ENCODE measurements at places on chromosomes 6 and 20.

DNA sequence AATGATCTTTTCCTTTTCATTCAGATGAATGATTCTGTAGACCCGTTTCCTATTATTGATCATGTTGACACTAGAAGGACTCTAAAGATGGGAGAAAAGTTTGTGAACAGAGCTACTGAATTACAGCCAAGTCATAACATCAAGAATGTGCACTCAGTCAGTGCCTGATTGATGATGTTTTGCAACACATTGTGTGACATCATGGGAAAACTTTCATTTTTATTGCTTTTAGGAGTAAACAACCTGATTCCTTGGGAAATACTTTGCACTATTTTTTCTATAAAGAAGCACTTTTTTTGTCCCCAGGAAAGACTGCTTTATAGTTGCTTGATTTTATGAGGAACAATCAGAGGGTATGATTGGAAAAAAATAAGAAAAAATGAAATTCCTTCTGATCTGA, 383.8 kb upstream of the JAG1 start:
- DNase-seq = no peak

- no peak for DNase-seq
These were observed 290.2 kb downstream of the BTBD3 start for GRCh38 chr20:12207875-12208274.

DNA sequence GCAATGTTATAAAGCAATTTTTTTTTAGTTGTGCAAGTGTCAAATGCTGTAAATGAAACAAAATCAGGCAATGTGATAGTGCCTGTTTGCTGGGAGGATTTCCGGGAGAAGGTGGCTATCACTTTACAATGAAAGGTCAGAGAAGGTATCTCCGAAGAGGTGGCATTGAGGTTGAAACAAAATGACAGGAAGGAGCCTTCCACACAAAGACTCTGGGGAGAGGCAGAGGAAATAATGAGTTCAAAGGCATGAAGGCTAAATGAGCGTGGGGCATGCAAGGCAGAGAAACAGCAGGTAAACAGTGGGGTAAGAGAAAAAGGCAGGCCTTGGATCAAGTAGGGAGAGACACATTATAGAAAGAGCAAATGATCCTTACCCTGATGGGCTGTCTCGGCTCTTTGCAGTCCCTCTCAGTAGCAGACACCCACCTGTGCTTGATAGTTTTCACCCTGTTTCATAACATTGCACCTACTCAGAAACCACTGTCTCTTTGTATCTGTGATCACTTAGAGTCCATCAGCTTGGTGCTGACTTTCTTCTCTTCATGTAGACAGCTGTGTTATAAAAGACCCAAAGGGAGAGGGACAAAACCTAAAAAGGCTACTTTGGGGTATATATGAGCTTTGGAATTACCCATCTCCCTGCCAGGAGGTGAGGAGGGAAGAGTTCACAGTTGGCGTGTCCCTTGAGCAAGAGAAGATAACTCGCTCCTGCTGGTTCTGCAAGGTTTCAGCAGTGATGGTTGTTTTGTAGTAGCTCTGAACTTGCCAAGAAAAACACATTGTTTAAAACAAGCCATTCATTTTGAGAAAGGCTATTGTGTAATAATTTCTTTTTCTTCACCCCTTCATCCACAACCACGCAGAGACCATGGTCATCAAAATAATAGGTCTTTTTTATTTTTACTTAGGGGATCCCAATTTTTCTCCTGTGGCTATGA, 22.3 kb downstream of the NRN1 start:
- no peak for DNase-seq

- no peak for DNase-seq
These were observed 20.8 kb upstream of the ERVFRD-1 start for GRCh38 chr6:11132194-11132888.

- no peak for DNase-seq
These were observed 154.5 kb downstream of the MMS22L start for GRCh38 chr6:97128507-97128906.

- DNase-seq = no peak
These were observed 237.1 kb downstream of the ANKRD60 start for GRCh38 chr20:57991211-57991881.

GRCh38 chr6:8402546-8402945, 32.8 kb downstream of the SLC35B3 start:
- DNase-seq = no peak

GRCh38 chr6:102736941-102737368, 1343.4 kb downstream of the GRIK2 start:
- no peak for DNase-seq

DNA sequence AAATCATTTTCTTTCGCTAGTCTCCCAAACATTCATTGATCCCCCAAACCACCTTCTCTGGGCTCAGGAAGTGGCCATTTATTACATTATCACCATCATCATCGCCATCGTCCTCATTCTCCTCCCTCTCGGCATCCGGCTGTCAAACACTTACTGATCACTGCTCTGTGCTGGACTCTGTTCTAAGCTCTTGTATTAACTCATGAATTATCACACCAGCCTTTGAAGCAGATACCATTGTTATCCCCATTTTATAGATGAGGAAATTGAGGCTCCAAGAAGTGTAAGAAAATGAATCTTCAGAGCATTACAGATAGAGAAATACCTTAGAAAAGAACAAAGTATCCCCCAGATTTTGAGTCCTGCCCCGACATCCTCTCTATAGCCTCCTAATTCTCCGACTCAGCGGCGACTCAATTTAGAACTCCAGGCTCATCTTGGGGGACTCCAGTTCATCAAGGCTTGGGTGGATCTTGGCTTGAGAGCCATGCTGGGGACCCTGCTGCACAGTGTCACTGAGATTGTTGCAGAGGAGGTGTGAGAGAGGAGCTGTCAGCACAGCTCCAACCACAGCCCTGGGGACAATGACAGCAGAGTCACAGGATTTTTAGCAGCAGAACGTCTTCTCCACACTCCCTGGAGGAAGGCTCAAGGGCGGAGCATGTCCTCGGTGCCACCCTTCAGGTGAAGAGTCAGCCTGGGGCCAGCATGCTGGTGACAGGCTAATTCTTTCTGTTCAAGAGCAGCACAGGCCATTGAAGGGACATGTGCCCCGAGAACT, 6.6 kb upstream of the EEF1E1 start:
- DNase-seq = no peak

DNA sequence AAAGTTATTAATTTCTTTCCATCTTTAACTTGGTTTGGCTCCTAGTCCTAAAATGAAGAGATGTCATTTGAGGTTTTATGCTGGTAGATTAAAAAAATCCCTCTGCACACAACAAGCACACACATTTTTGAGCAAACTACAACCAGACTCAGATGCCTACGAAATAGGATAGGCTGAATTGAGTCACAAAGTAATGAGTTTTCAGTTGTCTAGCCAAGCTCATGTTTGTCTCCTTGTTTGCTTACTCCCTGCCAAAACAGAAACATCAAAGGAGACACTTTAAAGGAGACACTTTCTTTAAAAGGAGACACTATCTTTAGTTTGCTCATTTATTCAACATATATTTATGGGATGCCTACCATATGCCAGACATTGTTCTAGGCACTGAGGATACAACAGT, 56.2 kb downstream of the TPBG start:
- DNase-seq = no peak

DNA sequence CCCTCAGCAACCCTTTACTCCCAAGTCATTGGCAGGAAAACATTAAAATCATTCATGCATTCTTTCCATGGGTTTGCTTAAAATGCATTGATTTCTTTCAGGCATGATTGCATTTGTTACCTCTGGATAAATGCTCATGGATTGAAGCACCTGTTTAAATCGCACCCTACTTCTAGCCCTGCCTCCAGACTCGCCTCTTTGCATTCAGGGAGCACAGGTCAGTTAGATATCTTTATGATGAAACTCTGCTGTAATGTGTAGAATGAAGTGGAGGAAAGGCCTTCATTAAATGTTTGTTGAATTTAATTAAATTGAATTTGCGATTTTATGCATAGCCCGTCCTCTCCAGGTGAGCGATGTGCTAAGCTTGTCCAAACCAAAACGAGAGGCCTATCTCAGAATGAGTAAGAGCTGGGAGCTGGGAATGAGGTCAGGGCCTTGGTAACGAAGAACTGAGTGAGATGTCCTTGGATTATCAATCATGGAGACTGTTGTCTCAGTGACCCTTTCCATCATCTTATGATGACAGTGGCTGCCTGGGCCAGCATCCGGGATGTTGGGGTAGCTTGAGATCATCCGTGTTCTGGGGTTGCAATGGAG, 210.1 kb downstream of the SYNDIG1 start:
- no peak for DNase-seq

GRCh38 chr20:44219170-44219730, 8.7 kb upstream of the OSER1 start:
- no peak for DNase-seq

- no peak for DNase-seq
These were observed 168.4 kb downstream of the EDN1 start for GRCh38 chr6:12458558-12458957.

GRCh38 chr6:139591075-139591865, 216.8 kb upstream of the CITED2 start:
- no peak for DNase-seq

DNA sequence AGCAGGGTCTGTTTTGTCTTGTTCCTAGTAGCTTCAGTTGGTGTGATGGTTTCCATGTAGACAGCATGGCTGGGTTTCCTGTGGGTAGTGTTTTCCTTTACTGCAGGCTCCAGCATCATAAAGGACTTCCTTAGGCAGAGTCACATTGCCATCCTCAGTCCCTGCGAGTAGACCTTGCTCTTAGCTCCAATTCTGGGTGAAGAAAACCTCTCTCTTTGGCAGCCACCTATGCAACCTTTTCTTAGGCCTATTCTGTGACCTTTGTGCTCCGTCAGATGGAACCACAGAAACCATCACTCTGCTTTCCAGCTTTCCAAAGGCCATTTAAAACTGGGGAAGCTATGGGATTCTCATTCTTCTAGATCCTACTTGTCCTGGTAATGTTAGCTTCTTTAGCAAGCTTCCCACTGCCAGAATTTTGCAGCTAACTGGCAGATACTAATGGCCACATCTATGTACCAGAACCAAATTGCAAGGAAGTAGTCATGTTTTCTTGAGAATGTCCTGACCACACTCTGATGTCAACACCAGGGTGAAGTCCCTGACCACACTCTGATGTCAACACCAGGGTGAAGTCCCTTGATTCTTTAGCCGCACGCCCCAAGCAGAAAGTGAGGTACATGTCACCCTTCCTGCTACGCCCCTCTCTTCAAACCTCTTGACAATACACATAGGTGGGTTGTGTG, 646.6 kb upstream of the HS3ST5 start:
- DNase-seq = no peak

GRCh38 chr20:2131366-2131765, 29.7 kb downstream of the STK35 start:
- no peak for DNase-seq

- no peak for DNase-seq
These were observed 56.3 kb upstream of the EYA4 start for GRCh38 chr6:133184798-133185372.

DNA sequence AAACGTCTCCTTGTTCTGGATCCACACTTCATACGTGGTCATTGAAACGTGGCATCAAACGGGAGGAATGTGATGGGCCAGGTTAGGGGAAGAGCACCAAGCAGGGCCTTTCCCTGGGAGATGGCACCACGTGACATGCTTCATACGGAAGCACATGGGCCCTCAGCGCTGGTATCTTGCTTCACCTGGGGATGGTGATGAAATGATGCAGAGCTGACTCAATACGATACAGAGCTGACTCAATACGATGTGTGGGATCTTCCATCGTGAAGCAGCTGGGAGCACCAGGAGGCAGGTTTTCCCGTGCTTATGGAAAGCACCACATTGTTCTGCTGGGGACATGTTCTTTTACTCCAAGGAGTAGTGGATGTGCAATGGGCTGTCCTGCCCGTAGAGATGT, 22.5 kb upstream of the TAGAP start:
- no peak for DNase-seq

DNA sequence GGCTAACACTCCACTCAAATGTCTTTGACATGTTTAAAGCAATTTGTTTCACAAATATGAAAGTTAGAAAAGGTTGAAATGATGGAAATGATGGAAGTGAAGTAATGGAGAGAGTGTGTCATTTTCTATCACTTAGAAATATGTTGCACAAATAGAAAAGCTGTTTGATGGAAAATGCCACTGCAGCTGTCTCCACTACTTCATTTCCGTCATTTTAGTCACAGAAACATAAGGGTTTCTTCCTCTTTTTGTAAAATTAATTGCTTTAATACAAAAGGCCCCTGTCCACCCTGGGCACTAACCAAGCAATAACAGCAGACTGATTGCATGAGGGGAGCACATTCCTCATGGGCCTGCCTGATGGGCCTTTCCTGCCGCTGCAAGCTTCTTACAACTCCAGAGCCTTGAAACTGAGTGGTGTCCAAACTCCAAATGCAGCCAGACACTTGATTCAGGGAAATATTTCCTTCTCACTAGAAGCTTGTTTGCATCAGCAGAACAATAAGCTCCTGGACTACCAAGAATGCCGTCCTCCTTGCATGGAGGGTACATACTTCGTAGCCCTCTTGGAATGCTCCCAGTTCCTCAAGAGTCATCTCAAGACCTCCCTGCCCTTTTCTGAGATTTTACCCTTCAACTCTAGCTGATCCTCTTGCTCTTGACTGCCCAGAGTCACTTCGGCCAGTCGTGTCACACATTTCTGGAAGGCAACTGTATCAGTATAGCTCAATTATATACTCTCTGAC, 36.1 kb downstream of the F13A1 start:
- no peak for DNase-seq

- DNase-seq = no peak
These were observed 69.7 kb upstream of the NHSL1 start for GRCh38 chr6:138568997-138569396.

Measured in stimulated activated CD4-positive, alpha-beta T cell treated with anti-CD3 and anti-CD28 coated beads, Interleukin-2, amount 100 ng/mL, for 4 hours (primary cell).